ENCODE measurements at places on chromosomes 7 and 10. TPM values are rescaled to one million over a fixed set of nuclear protein-coding genes. Genes with fewer than 3 reads are reported as not detected.

The TFPI2 gene
- not detected for total RNA-seq

The CCL24 gene
- not detected for total RNA-seq

The ASAH2 gene
- 0.75 TPM for total RNA-seq

The PIP4K2A gene
- total RNA-seq = 16.9 TPM

The TMEM213 gene
- not detected for total RNA-seq

The CRTAC1 gene
- 2.7 TPM for total RNA-seq

The ACTL6B gene
- total RNA-seq = 0.93 TPM

The NUP42 gene
- total RNA-seq = 34.2 TPM

The CTNNA3 gene
- 0.11 TPM for total RNA-seq

The PON3 gene
- 11.1 TPM for total RNA-seq

The MOGAT3 gene
- not detected for total RNA-seq

GRCh38 chr7:129713544-129713943 lies 102.0 kb downstream of the NRF1 start:
- no peak for DNase-seq

DNA sequence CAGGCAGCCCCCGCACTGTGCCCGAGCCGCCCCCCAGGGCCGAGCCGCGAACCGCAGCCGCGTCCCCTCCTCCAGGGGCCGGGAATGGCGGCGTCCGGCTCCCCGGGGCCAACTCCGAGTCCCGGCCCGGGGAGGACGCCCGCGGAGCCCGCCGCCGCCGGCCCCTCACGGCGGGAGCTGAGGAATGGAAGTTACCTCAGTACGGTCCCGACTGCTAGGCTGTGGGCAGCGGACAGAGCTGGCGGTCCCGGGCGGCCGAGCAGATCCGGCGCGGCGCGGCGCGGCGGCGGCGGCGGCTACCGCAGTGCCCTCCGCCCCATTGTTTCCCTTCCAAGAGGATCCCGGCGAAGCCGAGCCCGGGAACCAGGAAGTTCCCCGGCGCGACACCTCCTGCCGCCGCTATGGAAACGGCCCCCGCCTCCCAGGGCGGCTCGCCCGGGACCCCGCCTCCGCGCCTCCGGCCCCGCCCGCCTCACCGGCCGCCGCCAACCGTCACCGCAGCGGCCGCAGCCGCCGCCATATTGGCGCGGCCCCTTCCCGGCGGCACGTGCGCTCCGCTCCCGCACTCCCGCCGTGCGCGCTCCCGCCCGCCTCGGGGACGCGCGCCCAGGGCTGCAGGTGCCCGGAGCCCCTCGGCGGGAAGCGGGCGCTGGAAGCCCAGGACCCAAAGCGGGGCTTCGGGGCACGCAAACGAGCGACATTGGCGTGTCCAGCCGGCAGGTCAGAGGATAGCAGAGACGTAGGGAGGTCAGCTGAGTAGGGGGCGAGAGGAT lies at the start of gene USP6NL:
Gene USP6NL, minus strand, starts transcription at position 403 of the 773 bp plus-strand sequence. CDS start 14,016 bp downstream, outside the sequence.
- DNase-seq = peak; percentile 92

DNA sequence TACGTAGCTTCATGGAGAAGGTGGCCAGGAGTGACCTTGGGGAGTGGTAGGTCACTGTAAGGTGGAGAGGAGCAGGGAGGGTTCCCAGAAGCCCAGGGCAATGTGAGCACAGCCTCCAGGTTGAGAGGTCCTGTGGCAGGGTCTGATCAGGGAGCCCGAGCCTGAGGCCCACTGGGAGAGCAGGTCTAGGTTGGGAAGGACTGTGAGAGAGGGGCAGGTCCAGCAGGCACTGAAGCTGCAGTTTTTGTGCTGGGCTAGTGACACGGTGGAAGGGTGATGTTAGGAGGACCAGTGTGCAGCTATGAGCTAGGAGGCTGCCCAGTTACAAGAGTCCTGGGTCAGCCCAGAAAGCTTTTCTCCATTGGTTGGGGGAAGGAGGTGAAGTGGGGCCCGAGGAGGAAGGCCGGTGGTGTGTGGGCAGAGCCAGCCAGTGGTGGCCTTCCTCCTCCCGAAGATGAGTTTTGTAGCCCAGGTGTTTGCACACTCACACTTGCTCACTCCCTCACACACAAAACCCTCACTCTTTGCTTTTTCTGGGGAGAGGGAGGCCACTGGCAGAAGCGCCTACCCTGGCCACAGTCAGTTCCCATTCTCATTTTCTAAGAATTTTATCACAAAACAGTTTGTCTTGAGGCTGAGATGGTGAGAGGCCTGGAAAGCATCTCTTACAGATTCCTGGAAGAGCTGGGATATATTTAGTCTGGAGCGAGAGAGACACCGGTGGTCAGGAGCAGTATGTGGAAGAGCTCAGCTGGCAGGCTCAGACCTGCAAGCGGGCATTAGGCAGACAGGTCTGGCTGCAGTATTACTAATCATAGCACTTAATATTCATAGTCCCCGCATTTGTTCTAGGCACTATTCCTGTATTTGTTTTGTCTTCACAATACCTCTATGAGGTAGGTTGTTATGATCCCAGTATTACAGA lies 57.1 kb downstream of the ZNF467 start:
- DNase-seq = no peak

GRCh38 chr10:45325116-45325515 lies 9.7 kb upstream of the OR13A1 start:
- no peak for DNase-seq

- DNase-seq = no peak
Measured at GRCh38 chr10:100970914-100971811, 1.9 kb downstream of the SEMA4G start.

- no peak for DNase-seq
Measured at GRCh38 chr10:11601670-11602069, 9.8 kb downstream of the USP6NL start.

- no peak for DNase-seq
Measured at GRCh38 chr7:5333121-5334045, 50.6 kb downstream of the SLC29A4 start.

DNA sequence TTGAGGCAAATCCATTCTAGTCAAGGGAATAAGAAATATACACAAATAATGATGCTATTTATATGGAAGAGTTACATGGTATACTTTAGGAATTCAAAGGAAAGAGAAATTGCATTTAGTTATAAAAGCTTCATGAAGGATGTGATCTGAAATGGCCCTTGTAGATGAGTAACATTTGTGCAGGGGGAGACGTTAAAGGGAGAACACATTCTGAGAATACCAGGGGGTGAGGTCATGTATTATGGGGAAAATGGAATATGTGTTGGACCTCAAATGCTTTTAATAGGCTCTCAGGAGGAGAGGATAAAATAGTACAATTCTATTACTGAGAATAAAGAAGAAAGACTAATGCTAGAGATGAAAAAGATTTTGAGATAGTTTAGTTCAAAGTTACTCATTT lies 122.5 kb upstream of the NOBOX start:
- DNase-seq = no peak

DNA sequence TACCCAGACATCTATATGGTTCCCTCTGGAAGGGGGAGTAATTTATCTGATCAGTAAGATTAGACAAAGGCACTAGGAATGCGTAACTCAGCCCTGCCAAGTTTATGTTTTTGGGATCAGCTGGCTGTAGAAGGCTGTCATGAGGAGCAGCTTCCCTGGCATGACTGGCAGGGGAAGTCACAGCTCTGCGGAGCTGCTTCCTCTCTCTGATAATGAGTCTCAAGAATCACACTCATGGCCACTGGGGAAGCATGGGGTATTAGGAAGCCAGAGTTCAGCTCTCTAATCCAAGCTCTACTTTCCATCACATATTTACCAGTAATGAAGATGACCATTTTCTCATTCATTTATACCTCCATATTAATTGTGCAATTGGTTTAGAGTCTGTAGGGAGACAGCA lies 758.9 kb downstream of the GRM8 start:
- no peak for DNase-seq

GRCh38 chr7:153507885-153508284 lies 544.3 kb upstream of the DPP6 start:
- DNase-seq = no peak

DNA sequence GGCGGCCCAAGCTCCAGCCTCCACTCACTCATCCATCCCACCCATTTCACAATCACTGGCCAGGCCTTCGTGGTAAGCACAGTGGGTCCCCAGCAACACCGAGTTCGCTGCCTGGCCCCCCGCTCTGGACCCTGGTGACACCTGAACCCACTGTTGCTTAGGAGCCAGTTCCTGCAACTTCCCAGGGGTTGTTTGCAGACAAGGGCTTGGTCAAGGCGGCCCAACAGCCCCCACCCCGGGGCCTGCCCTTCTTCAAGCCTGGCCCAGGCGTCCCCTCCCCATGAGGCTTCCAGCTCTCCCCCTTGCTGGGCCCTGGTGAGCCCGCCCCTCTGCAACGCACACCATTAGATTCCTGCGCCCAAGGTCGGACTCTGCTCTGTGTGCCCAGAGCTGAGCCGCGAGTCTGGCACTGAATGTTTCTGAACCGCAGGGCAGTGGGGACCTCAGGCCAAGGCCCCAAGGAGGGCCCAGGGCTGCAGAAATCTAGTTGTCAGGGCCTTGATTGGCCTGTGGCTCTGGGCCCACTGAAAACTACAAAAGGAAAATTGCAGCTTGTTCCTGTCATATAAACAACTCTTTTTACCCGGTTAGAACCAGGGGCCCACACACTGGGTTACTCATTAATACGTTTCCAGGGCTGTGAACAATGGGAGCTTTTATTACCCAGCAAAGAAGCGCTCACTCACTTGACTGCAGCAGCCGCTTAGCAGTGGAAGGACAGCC lies 2.1 kb upstream of the COX19 start:
- DNase-seq = no peak

- DNase-seq = no peak
Measured at GRCh38 chr7:2325162-2325561, 10.9 kb upstream of the SNX8 start.

DNA sequence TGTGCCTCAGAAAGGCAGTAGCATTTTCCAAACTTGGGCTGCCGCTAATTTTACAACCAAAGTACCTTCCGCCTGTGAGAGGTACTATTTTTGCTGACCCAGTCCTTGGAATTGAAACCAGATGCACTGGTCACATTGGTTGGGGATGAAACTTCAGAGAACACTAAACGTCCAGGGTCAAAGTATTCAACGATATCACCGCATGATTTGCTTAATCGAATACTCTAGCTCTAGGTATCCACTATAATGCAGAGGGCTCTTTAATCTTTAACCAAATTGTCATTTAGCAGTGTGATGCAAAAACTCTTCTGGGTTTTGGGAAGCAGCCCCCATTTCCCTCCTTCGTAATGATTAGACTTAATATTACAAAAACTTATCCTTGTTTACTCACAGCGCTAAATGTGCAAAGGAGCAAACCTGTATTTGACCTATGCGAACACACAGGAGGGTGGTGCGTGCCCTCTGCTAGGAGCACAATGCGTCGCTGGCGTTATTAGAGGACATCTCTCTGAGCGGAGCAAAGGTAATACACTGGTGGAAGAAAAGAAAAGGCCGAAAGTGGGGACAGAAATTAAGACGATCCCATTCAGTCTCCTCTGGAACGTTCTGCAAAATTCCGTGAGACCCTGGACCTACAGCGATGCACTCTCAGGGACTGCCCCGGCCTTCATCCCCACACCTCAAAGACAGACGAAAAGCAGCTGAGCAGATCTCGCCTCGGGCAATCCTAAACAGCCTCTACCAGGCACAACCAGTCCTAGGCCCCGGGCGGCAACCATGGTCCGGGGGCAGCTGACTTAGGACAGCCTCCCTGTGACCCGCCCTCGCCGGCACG lies 916 bp upstream of the EEPD1 start:
- no peak for DNase-seq

GRCh38 chr7:157111311-157111710 lies 27.4 kb upstream of the UBE3C start:
- DNase-seq = no peak

DNA sequence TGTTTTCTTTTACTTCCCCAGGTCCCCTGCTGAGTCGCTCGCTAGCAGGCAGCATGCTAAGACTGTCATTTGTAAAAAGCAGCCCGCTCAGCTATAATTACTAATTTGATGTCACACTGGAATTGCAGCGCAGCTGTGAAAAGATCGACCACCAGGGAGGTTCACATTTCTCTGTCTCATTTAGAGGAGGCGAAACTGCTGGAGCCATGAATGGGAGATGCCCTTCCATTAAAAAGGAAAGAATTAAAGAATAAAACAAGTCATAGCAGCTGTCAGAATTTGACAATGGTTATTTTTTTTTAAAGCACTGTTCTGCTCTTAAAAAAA lies 153.5 kb downstream of the PIP4K2A start:
- DNase-seq = no peak

DNA sequence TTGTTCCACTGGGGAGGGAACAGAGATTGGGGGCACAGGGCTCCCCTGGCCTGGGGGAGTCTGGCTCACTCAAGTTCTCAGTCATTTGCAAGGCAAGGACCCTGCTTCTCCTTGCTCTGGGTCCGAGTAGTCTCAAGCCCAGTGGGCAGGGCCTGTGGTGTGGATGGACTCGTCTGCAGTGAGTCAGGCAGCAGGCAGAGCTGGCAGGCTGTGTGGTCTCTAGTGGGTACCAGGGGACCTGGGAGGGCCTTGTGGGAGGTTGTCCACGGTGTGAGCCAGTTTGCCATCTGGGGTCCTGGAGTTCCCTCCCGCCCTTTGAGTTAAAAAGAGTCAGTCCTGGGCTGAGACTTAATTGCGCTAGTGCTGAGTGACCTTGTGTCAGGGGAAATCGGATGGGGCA lies 8.8 kb upstream of the SH2D4B start:
- no peak for DNase-seq

GRCh38 chr10:48598243-48598935 lies 6.5 kb downstream of the ARHGAP22 start:
- no peak for DNase-seq

- DNase-seq = no peak
Measured at GRCh38 chr10:62341419-62341818, 32.8 kb upstream of the ZNF365 start.

GRCh38 chr10:132102071-132102716 lies 36.4 kb downstream of the JAKMIP3 start:
- no peak for DNase-seq

DNA sequence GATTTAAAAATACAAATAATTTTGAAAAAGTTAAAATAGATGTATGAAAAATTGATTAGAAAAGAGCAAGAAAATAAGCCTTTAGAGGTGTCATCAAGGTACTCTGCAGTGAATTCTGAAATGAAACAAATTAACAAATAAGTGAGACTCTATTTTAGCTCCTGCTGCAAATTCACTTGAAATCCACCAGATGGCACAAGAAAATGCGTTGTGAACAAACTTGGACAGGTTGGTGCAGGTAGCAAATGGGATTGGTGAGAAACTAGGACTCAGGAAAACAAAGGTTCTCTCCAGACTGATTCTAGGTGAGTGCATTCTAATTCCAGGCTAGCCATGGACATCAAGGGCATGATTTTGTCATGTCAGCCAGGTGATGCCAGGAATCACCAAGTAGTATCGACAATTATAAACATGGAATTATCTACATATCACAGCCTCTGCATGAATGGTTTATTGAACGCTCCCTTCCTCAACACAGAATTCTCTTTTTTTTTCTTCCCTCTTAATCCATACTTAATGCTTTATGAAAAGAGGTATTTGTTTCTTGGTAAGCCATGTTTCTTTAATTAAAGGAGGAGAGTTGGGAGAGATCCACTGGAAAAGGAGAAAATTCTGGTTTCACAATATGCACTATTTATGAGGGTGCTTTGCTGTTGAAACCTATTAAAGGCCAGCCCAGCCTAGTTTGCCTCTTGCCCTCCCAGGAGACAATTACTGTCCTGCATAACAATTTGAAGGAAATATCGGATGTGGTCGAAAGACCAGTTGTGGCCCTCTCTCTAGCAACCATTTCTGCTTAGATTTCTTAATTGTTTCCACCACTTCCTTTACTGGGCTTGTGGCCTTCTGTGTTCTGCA lies 118.1 kb downstream of the ZNF365 start:
- DNase-seq = no peak

GRCh38 chr10:4670737-4671136 lies 155.3 kb upstream of the AKR1E2 start:
- no peak for DNase-seq

- DNase-seq = no peak
Measured at GRCh38 chr7:66415659-66416265, 210.6 kb downstream of the TPST1 start.

Measured in thyroid gland (tissue), 4 donors.